Muscle of arm (tissue), 14 donors: ENCODE measurements at places on chromosomes 2 and 18. TPM values are rescaled to one million over a fixed set of nuclear protein-coding genes. Genes with fewer than 3 reads are reported as not detected.

DNA sequence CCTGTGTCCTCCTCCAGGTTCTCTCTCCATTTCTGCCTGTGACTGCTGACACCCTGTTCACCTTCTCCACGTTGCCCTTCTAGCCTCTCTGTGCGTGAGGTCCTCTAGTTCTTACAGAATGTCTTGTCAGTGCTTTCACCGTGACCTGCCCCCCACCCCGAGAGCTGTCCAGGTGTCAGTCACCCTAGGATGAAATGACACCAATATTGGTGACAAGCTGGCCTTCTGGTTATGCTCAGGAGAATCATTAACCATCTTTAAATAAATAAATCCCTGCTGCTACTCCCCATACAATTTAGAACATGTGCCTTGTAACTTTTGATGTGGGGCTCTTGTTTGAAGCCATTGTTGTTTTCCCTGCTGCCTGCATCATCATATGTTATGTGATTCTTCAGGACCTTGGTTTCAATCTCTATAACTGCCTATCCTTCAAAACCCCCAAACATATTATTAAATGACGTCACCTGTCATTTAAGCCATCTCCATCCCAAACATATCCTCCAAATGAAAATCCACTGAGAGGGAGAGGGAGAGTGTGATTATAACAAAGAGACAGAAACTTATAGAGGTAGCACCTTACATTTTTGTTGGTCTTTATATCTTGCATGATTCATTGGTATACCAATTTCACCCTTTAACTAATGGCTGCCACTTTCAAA, 496.3 kb downstream of the PARD3B start:
- DNase-seq = no peak

GRCh38 chr2:107556038-107556627, 270.6 kb upstream of the RGPD4 start:
- no peak for DNase-seq

The EFR3B gene
- polyA plus RNA-seq = 3.4 TPM

The HOXD11 gene
- polyA plus RNA-seq = not detected

DNA sequence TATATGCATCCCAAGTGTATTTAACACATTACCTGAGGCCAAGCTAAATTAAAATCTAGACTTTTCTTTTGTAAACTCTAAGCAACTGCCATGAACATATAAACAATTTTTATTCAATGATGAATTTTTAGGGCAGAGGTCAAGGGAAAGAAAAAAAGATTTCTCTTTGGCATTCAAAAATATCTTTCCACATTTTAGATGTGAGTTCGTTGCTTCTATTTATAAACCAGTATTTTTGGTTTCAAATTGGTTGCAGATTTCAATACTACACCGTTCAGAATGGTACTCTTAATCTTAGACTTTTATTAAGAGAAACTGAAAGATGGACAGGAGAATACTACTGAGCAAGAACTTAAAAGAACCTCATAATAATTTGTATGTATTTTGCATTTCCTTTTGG, 293.6 kb upstream of the CCDC68 start:
- DNase-seq = peak; percentile 26

DNA sequence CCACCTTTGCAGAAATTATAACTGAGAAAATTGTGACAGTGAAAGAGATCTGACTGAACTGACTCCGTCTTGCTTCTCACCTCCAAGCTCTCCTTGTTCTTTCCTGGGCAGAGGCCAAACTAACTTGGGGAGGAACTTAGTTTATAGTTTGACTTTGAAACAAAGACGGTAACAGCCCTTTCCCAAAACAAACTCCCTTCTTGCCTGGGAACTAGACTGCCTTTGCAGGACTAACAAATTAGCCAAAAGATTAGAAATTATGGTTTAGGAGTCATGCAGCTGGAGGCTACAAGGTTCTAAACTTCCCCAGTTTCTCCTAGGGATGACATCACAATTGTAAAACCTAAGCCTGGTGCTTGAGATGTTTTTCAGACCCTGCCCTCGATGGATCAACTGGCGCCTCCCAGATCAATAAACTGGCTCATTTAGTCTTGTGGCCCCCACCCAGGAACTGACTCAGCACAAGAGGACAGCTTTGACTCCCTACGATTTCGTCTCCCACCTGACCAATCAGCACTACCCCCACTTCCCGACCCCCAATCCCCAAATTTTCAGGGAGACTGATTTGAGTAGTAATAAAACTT, 137.7 kb downstream of the ALPK2 start:
- DNase-seq = no peak

The AQP12A gene
- not detected for polyA plus RNA-seq

DNA sequence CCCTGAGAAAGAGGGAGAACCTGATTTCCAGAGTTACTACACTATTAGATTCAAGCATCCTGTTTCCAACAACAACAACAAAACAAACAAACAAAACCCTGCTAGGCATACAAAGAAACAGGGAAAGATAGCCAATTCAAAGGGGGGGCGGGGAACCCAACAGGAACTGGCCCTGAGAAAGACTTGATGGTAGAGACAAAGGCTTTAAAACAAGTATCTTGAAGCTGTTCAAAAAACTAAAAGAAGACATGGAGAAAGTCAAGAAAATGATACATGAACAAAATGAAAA, 147.1 kb downstream of the THADA start:
- no peak for DNase-seq

- no peak for DNase-seq
Observed at GRCh38 chr2:11864724-11865123, 118.3 kb downstream of the LPIN1 start.

DNA sequence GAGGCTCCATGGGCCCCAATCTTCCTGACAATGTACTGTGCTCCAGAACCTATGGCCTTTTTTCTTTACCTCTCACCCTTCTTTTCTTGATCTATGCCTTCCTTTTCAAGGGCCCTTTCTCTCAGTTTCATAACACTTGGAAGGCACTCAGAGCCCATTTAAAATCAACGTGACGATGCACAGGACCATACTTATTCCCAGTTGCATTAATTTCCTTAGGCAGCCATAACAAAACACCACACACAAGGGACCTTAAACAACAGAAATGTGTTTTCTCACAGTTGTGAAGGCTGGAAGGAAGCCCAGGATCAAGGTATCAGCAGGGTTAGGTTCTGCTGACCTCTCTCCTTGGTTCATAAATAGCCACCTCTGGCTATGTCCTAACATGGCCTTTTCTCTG, 414.0 kb upstream of the TNP1 start:
- no peak for DNase-seq

The FAM237A gene
- polyA plus RNA-seq = not detected

The SCLY gene
- polyA plus RNA-seq = 13.9 TPM

The UGT1A4 gene
- not detected for polyA plus RNA-seq

The RFX8 gene
- polyA plus RNA-seq = 2.9 TPM

DNA sequence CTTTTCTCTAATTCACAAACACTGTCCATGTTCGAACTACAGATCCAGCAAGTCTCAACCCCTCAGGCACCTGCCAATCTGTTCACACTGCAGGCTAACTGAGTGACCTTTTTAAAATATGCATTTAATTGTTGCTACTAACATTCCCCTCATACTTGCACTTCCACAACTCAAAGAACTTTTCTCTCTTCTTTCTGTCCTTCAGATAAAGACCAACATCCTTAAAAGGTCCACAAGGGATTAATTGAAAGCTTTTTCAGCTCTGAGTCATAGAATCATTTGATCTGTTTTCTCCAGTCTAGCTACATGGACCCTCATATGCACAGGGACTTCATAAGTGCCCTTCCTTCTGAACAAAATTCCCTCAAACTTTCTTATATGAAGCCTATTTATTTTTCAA, 1321.2 kb downstream of the DPP10 start:
- DNase-seq = no peak

The MC2R gene
- 0.65 TPM for polyA plus RNA-seq

DNA sequence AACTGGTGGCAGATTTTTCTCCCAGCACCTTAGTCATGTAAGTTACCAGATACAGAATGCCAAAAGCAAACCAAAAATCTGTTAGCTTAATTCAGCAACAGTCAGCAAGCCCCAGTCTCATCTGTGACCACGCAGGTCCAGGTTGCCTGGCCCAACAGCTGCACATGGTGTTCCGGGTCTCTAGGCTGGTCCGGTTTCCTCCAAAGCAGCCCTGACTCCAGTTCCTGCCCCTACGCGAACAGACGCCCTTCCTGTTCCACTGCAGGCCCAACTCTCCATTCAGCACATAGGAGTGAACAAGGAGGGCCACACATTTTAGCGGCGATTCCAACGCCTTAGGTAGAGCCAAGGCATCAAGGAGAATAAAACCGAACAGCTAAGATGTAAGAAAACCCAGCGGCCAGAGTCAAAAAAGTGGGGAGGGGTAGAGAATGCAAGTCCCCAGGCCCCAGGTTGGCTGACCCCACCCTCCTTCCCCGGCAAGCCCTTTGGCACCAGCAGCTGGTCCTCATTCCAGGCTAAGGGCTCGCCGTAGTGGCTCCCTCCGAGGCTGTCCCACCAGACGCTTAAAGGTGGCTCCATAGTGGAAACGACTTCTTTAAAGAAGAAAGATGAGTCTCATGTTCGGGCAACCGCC, 1.5 kb downstream of the STK25 start:
- DNase-seq = no peak

- DNase-seq = no peak
Observed at GRCh38 chr18:46680784-46681695, 24.0 kb upstream of the LOXHD1 start.

GRCh38 chr2:132844585-132844984, 174.6 kb upstream of the LYPD1 start:
- no peak for DNase-seq

- no peak for DNase-seq
Observed at GRCh38 chr2:160229591-160229990, 29.5 kb upstream of the ITGB6 start.

- DNase-seq = peak; percentile 45
Observed at GRCh38 chr2:168961450-168962229, 60.5 kb downstream of the G6PC2 start.

The PHLPP1 gene
- polyA plus RNA-seq = 9.1 TPM

GRCh38 chr18:617970-618504, 21.2 kb downstream of the CLUL1 start:
- DNase-seq = no peak

The OTOS gene
- not detected for polyA plus RNA-seq

The AFTPH gene
- not detected for polyA plus RNA-seq

- DNase-seq = no peak
Observed at GRCh38 chr2:238899386-238899785, 51.5 kb downstream of the TWIST2 start.

DNA sequence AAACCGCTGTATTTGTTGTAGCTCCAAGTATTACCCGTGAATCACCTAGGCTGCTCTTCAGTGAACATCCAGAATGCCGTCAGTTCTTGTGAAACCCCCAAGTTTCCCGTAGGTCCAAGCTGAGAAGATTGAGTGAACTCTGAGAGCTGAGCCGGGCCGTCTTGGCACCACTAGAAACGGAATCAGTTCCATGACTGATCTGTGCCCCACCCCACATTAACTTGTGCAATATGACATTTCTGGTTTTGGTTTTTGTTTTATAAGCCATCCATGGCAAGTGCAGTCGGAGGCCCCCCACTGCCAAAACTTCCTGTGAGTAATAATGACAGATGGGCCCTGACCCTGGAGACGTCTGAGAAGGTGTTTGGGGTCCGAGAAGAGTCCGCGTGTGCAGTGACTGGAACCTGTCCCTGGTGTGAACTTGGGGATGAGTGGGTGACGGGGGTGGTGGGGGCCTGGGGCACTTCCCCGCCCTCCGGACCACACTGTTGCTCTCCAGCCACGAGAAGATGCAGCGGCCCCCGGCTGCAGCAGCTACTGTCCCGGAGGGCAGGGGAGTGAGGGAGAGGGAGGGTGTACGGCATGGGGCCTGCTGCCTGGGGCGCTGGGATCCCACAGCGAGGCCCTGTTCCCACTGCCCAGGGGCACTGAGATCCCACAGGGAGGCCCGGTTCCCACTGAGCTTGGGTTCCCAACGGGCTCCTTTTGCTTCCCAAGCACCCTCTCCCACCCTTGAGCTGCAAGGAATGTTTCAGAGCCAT, 26.5 kb downstream of the NFATC1 start:
- DNase-seq = no peak

DNA sequence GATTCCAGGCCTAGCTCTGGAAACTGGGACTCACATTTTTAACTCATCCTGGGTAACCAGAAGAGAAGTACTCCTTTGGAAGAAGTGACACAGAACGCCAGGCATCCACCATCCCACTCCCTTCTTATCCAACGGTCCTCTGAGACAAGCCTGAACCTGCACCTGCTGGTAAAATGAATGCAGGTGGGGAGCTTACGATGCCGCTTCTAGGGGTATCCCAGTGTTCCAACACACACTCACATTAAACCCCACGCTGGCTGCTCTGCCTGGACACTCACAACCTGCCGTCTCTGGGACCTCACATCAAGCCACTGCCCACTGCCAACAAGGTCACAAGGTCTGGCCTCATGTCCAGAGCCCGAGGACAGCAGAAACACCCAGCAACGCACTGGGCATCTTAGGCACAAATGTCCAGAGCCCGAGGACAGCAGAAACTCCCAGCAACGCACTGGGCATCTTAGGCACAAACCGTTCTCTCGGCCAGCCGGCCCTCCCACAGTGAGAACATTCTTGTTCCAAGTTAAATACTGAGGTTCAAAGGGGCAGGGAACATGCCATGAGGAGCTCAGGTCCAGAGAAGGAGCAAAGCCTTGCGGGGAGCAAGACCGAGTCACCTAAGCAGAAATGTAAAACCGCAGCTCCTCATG, 9.9 kb downstream of the SLC66A2 start:
- DNase-seq = no peak

The CAB39 gene
- 69.4 TPM for polyA plus RNA-seq

- DNase-seq = no peak
Observed at GRCh38 chr18:36675076-36675475, 153.7 kb downstream of the TPGS2 start.

The ADD2 gene
- 3.7 TPM for polyA plus RNA-seq

The ARHGAP28 gene
- polyA plus RNA-seq = 25.0 TPM

The DAW1 gene
- polyA plus RNA-seq = 0.21 TPM

GRCh38 chr2:17583166-17583565, 42.7 kb downstream of the VSNL1 start:
- DNase-seq = no peak

- DNase-seq = peak; percentile 17
Observed at GRCh38 chr2:104033399-104033798, 820.5 kb upstream of the POU3F3 start.

DNA sequence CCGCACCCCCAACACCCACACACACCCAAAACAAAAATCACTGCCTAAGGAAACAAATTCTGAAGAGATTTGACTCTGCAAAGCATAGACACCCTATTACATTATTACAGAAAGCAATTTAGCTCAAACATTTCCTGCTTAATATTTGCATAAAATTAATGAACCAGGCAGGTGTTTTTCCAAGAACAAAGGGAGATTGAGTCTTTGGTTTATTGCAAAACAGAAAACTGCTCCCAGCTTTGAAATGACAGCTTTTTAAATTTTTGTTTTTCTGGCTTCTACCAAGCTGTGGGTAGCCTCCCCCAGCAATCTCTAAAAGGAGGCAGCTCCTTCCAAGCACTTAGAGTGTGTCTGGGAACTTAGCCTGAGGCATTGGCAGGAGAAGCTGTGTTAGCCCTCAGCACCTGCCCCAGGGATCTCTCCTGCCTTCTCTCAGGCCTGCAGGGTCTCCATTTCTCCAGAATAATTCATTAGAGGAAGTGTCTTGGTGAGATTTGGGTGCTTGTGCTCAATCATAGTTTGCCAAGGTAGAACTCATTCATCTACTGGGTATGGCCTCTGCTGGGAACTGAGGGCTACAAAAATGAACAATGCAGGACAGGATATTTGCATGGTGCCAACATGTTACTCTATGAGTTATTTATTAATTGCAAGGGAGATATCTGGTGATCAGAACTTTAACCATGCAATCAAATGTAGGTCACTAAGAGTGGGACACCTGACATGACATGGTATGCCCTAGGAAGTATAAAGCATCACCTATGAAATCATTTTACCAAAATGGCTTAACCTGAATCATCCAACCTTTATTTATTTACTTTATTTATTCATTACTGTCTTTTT, 58.7 kb downstream of the B3GNT2 start:
- no peak for DNase-seq

GRCh38 chr18:75248426-75249174, 38.0 kb downstream of the TSHZ1 start:
- DNase-seq = no peak

The ARHGEF4 gene
- polyA plus RNA-seq = 11.8 TPM
